ENCODE measurements at places on chromosomes 2 and 18.
A peak's percentile ranks its signal among the peaks of the same experiment; 100 is the strongest.

GRCh38 chr18:62578980-62579511 lies 56.2 kb downstream of the ZCCHC2 start:
- no peak for DNase-seq

- peak; percentile 44 for DNase-seq
Observed at GRCh38 chr2:159903443-159904126, 105.6 kb upstream of the CD302 start.

DNA sequence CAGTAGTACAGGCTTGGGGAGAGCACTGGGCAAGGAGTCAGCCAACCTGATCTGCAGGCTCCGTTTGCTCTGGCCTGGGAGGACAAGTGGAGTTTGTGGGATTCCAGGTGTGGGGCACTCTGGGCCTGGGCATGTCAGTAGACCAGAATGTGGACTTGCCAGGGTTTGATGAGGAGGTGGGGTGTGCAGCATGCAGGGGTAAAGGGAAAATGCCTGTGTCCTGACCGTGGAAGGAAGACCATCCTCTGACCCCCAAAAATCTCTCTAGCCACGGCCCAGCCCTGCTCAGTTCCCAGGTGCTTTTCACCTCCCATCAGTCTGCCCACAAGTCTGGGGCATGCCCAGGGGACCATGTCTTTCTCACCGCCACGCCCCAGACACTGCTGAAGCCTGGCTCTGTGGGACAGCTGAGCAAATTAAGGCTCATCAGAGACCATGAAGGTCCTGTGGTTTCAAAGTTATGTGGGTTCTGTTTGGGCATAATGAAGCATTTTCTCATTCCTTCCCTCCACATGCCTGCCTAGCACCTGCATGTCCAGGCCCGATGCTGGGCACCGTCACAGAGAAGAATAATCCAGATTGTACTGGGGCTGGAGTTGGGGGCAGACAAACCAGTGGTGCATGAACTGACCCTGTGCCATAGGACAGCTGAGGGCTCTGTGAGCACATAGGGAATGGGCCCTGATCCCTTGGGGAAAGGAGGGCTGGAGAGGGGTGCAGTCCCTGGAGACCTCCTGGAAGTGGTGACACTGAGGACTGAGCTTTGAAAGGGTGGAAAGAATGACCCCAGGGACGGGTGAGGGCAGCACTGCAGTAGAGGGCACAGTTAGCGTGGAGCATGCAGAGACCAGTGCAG lies 6.5 kb upstream of the KCNF1 start:
- no peak for DNase-seq

GRCh38 chr2:152566728-152567069 lies 150.6 kb downstream of the PRPF40A start:
- DNase-seq: no peak

DNA sequence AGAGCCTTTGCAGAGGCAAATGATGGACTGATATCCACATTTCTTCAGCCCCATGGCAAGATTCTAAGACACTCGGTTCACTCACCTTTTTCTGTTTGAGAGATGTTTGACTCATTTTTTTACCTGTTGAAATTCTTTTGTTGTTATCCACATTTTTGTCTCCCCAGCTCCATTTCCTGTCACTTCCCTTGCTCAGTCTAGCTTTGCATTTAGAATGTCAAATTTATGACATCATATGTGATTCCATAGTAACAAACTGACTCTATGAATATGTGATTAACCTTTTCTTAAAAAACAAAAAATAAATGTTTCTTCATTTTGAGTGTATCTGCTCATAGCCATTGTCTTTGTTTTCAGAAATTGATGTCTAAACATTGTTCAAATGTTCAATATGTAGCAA lies at the start of gene NT5C1B:
NT5C1B (minus strand) TSS at position 216 of the 400 bp plus-strand sequence; CDS start at position 115, 101 bp downstream.
- DNase-seq: no peak

DNA sequence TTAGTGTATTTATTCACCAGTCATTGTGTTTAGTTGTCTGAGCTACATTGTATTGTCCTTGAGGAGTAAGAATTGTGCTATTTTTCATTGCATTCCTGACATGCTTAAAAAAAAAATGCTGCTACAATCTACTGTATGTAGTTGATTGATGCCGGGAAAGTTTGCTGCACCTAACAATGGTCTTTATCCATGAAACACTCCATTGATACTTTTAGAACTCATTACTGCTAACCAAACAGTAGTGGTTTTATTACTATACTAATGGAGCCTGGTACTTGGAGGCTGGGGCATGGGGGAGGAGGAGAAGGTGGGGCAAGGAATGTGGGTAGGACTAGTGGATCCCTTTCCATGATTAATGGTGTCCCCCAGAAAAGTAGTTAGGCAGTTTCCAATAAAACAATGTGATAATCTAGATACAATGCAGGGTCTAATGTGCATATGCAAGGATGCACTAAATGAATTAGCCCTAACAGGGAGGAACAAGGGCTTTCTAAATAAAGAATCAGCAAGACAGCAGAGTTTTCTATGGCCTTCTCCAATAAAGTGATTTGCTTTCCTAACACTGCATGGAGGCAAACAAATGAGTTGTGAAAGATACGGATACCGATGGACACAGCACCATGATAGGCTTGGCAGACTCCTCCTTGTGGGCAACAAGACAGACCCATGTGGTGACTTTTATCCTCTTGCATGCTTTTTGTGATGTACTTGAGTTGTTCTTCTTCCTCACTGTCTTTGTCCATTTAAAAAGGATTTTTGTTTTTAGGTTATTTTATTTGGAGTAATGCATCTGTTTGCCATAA lies 78.5 kb downstream of the FMNL2 start:
- DNase-seq: no peak

DNA sequence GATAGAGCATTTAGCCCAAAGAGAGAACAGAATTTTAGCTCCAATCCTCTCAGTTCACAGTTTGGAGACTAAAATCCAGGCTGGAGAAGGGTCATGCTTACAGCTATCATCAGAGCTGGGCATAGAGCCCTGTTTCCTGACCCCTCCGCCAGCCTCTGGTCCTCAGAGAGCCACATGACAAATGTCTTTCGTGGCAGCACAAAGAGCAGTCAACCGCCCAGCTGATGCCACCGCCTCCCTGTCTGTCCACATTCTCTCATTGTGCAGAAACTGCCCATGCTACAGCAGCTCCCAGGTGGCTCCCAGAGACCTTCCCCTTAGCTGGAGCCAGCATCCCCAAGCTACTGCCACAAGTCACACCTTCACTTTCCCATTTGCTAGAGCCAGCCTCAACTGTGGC lies 7.6 kb downstream of the KCNK3 start:
- no peak for DNase-seq

DNA sequence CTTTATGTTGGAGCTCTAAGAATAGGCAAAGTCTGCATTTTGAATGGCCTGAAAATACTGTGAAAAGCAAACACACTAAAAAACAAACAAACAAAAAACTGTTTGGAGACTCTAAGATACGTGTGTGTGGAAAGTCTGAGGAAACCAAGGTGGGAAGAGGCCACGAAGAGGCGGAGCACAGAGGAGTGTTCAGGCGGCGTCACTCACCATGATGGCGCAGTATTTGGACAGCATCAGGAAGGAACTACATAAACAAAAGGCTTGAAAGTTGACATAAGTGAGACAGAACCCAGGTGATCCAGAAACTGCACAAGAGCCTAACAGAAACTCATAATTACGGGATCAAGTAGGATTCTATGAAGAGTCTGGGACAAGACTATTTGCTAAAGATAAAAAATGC lies 50.8 kb upstream of the SOS1 start:
- DNase-seq: no peak

DNA sequence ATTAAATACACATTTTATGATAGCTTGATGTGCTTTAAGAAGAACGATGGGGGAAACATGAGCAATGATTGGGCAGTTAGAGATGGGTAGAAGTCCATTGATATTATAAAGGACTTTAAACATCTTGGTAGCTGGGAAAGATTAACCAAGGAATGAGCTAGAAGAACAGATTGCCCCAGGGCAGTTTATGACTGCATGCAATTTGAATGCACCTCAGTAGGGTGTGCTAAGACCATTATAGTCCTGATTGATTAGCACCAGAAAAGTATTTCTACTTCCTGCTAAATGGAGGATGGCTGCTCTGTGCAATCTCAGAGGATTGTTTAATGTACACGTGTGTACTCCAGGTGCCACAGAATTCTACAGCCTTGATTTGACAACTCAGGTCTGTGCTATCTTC lies 641.9 kb downstream of the CNTNAP5 start:
- DNase-seq: no peak

GRCh38 chr18:33161131-33161530 lies 279.4 kb downstream of the CCDC178 start:
- DNase-seq: no peak

DNA sequence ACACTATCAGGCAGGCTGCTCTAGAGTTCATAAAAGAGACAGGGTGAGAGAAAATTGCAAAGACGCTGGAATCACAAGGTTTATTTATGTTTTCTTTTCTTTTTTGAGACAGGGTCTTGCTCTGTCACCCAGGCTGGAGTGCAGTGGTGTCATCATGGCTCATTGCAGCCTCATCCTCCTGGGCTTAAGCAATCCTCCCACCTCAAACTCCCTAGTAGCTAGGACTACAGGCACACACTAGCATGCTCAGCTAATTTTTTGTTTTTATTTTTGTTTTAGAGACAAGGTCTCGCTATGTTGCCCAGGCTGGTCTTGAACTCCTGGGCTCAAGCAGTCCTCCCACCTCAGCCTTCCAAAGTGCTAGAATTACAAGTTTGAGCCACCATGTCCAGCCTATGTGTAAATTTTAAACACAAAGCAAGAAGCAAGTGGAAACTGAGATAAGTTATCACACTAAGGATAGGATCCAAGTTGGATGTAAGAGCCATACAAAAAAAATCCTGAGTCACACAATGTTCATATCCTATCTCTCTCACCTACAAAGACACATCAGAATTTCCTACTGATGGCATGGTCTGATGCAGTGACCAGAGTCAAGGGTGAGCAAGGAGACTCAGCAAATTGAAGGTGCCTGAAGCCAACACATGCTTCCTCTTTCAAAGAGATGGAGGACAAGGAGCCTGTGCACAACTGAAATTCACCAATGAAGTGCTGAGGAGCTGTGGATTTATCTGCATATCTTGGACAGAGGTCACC lies 31.4 kb downstream of the MYL12B start:
- no peak for DNase-seq

DNA sequence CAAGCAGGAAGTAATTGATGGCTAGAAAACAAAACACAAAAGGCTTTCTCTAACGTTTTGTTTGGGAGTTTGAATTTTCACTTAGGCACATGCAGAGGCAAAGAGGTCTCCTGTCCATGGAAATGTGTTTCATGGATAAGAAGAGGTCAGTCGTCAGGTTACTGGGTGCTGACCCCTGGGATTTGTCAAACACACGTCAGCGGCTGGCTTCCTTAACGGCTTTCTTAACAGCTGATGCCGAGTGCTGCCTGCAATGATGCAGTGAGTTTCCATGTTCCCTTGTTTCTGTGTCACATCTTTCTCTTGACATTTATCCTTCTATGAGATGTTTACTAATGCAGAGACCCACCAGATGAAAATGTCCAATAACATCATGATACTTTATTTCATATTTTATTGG lies 31.7 kb downstream of the GPR39 start:
- DNase-seq: no peak

Data from stimulated activated effector memory CD8-positive, alpha-beta T cell treated with anti-CD3 and anti-CD28 coated beads, Interleukin-12 subunit alpha, Interleukin-12 subunit beta, amount 100 ng/mL, for 72 hours (primary cell).